ENCODE measurements at places on chromosomes 3 and 15. TPM values are rescaled to one million over a fixed set of nuclear protein-coding genes. Genes with fewer than 3 reads are reported as not detected.

DNA sequence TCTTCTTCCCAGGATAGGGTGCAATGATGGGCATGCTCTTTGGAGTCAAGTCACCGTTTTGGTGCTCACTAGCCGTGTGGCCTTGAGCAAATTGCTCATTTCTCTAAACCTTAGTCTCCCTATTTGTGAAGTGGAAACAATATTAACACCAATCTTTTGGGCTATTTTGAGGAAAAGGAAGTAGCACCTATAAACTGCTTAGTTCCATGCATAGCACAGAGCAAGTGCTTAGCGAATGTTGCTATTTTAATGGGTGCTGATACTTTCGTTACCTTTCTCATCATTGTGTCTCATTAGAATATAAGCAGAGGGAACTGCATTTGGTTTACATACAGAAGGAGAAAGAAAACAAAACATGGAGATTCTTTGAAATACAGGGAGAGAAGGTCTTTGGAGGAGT, 66.1 kb downstream of the BOC start:
- DNase-seq = no peak

The MUSTN1 gene
- 8.7 TPM for total RNA-seq

DNA sequence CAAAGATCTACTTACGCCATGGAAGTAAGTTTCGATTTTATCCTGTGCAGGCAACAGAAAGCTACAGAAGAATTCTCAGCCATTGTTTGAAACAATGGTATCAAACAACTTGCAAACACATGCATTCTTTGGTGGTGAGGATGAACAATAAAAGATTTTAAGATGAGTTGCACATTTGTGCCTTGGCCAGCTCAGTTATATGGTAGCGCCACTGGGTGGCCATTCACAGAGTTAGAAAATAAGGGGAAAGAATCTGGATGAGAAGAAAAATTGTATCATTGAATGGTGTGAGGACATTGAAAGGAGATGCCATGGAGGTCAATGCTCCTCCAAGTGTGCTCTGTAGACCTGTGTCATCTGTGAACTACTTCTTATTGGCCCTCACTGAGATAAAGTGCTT, 11.6 kb downstream of the CADPS start:
- no peak for DNase-seq

The DVL3 gene
- 86.3 TPM for total RNA-seq

DNA sequence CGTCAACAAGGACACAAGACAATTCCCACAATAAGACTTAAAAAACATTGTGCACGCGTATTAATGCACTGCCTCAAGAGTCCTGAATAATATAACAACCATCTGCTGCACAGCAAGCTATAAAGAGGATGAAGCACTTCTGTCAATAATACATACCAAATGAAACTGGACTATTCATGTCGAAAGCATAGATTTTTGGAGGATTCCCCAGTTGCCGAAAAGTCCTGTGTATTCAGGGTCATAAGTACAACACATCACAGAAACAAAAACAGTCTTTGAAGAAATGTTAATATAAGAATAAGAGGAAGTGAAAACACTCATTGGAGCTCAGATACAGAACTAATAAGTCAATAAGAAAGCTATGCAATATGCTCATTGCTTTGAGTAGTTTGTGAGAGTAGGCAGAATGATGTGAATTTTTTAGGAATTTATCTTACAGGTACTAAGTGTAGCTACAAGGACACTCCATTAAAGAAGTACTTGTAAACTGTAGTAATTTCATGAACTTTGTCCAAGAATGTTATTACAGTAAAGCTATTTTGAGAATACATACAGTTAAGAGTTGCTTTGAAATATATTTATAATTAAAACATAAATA, 31.6 kb downstream of the CBLB start:
- DNase-seq = no peak

The DNAJB11 gene
- 68.8 TPM for total RNA-seq

- no peak for DNase-seq
Observed at GRCh38 chr15:53569751-53570480, 189.5 kb downstream of the WDR72 start.

The GHSR gene
- total RNA-seq = not detected

GRCh38 chr3:188589071-188589470, 435.1 kb downstream of the LPP start:
- no peak for DNase-seq

The FGF12 gene
- not detected for total RNA-seq

The FAM81A gene
- 1.5 TPM for total RNA-seq

GRCh38 chr3:112847692-112848091, 1.0 kb upstream of the CD200R1L start:
- no peak for DNase-seq

DNA sequence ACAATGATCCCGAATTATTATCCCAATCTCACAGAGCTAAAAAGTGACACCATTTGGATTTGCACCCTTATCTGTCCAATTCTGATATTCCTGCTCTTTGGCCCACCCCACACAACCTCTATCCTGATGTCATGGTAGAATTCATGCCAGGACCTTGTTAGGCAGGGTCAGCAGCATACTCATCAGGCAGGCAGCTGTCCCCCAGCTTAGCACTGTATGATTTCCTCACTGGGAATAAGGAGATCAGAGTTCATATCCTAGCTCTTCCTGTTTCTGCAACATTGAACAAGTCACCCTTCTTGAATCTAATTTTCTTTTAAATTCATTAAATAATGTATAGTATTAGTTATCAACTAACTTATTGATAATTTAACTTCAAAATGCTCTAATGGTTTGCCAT, 12.0 kb upstream of the C3orf80 start:
- DNase-seq = no peak

The COL6A5 gene
- total RNA-seq = 1.7 TPM

The IDH2 gene
- 14.9 TPM for total RNA-seq

- DNase-seq = no peak
Observed at GRCh38 chr3:144358191-144358590, 386.6 kb downstream of the DIPK2A start.

Measured in uterus (tissue), 4 donors.